ENCODE measurements at places on chromosomes 16 and 17. TPM values are rescaled to one million over a fixed set of nuclear protein-coding genes. Genes with fewer than 3 reads are reported as not detected.

The WFIKKN1 gene
- 2.0 TPM for polyA plus RNA-seq

The CNTD1 gene
- 3.4 TPM for polyA plus RNA-seq

The PLA2G10 gene
- polyA plus RNA-seq: 0.77 TPM

The PPY gene
- polyA plus RNA-seq: 2.3 TPM

The TAOK2 gene
- polyA plus RNA-seq: 54.0 TPM

The LHX1 gene
- 79.9 TPM for polyA plus RNA-seq

The SF3B3 gene
- polyA plus RNA-seq: 382 TPM

The HOXB5 gene
- 58.2 TPM for polyA plus RNA-seq

The MT4 gene
- polyA plus RNA-seq: not detected

DNA sequence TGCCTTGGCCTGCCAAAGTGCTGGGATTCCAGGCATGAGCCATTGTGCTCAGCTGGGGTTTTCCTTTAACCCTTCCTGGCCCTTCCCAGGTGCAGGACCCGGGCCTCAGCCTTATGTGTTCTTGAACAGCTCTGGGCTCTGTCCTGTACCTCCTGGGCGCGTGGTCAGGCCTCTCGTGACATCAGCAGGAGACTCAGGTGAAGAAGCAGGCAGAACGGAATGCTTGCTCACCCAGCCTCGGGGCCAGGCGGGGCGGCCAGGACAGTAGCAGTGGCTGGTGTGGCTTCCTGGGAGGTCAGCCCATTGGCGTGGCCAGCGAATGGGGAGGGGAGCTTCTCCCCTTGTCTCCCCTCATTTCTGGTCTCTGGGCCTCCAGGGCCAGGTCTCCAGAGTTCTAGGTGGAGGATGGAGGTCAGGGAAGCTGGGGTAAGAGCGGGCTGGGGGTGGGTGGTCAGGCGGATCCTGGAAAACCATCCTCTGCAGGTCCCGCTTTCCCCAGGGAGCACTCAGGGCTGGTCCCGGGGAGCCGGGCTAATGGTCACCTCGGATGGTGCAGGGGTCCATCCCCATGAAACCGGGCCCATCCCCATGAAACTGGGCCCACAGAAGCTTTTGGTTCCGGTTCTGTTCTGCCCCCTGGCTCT lies 281.5 kb downstream of the SEC14L1 start:
- DNase-seq: no peak

GRCh38 chr17:80880648-80880985 lies 111.0 kb upstream of the CHMP6 start:
- no peak for DNase-seq

DNA sequence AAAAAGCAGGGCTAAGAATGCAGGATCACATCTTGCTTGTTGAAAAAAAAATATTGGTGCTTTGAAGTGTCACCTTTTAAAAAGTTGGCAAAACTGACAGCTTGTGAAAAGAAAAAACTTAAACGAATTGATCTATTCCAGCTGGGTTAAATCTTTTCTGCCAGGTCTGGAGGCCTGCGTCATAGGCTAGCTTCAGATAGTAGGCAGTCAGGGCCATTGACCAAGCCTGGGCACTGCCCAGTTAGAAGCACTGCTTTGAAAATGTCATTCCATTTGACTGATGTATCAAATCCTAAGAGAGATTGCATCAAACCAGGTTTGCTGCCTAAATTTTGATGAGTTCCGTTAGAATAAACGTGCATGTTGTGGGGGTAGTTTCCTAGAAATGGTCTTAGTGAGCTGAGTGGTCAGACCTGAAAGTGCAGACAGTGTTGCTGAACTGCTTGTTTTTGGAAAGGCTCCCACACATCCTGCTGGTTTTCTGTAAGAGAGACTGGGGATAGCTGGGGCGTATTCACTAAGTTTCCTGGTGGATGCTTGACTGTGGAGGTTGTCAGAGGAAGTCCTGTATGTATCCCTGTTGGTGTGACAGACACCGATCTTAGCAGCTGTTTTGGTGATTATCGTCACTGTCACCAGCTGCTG lies 38.8 kb downstream of the NUP88 start:
- DNase-seq: no peak

GRCh38 chr17:38851434-38851833 lies 2.1 kb downstream of the RPL23 start:
- no peak for DNase-seq

GRCh38 chr16:81283044-81283443 lies 31.7 kb upstream of the GAN start:
- DNase-seq: no peak

DNA sequence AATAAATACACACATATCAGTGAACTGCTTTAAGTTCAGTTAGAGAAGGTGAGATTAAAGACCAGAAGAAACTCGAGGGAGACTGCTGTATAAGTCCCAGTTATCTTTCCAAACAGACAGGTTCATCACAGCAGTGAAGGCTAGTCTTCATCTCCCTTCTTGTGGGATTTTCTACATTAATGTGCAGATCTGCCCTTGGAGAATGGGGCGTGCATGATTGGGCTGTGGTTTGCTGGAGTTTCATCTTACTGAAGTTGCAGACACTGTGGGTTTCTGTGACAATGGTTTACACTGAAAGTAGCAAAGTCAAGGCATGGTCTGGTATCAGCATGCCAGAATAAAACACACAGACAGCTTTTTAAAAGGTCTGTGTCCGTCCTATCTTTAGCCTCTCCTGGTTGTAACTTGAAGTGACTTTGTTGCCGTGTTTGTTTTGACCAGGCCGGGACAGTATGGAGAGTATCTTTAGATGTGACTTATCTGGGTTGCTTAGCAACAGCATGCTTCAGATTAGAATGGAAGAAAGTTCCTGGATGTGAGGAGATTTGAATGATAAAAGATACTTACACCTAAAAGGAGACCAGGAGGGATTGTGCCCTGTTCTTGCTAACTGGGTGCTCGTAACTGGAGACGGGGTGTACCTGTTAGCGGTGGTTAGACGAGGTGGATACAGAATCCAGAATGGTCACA lies 16.1 kb downstream of the NAA60 start:
- no peak for DNase-seq

DNA sequence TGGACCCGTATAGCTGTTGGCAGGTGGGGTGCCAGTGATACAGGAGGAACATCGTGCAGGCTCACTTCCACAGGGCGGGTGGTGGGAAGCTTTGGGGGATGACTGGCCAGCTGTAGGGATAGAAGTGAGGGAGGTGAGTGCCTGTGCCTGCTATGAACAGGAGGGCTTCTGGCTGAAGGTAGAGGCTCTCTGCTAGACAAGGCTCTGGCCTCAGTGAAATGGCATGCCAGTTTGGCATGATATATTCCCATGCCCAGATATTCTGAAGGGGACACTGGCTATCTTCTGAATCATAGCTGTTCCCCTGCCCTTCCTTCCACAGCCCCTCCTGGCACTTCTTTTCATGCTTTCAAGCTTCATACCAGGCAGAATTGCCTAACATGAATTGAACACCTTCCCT lies 19.1 kb downstream of the PHAF1 start:
- DNase-seq: no peak

GRCh38 chr16:48558371-48558841 lies 51.6 kb downstream of the N4BP1 start:
- no peak for DNase-seq

DNA sequence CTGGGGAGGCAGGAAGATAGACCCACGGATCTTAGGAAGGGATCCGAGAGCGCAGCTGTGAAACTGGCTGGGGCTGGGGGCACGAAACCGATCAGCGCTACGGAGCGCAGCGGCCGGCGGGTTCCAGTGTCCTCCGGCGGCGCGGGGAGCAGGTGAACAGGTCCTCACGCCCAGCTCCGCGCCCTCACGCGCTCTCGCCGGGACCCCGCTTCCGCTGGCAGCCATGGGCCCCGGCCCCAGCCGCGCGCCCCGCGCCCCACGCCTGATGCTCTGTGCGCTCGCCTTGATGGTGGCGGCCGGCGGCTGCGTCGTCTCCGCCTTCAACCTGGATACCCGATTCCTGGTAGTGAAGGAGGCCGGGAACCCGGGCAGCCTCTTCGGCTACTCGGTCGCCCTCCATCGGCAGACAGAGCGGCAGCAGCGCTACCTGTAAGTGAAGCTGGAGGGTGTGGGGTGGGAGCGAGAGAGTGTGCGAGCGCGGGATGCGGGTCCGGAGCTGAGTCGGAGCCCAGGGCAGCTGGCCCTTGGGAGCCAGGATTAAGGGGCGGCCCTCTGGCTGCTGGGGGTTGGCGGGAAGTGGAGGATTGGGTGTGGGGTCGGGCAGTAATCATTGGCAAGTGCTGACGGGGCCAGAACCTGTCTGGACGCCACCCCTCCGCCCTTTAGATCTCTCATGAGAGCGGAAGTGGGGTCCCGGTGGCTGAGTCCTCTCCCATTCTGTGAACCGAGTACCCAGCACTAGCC lies 479 bp downstream of the ITGA3 start:
- no peak for DNase-seq

GRCh38 chr17:10842658-10843057 lies 4.8 kb upstream of the PIRT start:
- no peak for DNase-seq

GRCh38 chr16:52312716-52313115 lies 234.2 kb downstream of the TOX3 start:
- no peak for DNase-seq

- DNase-seq: no peak
Measured at GRCh38 chr17:19725486-19725885, 9.1 kb upstream of the SLC47A2 start.

DNA sequence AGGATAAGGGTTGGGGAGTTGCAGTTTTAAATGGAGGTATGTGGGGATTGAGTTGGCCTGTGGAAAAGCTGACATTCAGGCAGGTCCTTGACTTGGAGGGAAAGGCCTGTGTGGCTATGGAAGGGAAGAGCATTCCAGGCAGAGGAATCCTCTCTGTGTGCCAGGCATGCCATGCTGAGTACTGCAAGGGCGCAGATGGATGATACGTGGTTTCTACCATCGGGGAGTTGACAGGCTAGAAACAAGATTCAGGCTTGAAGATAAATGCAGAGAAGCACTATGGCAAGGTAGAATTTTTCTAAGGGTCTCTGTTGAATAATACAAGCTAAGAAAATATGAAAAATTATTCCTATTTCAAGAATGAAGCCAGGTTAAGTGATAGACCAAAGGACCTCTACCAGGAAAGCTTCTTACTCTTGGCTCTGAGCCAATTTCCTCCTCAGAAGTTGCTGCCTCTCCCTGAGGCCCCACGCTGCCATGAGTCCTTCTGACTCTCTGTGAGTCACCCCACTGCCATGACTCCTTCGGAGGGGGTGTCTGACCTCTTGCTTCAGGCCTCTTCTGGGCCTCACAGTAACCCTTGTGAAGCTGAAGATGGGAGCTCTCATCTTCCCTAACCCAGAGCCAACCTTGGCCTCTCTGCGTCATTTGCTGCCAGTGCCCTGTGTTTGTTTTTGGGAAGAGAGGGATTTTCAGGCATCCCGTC lies 75.8 kb downstream of the WNT3 start:
- no peak for DNase-seq

- no peak for DNase-seq
Measured at GRCh38 chr17:44269535-44270240, 1.8 kb upstream of the SLC4A1 start.

DNA sequence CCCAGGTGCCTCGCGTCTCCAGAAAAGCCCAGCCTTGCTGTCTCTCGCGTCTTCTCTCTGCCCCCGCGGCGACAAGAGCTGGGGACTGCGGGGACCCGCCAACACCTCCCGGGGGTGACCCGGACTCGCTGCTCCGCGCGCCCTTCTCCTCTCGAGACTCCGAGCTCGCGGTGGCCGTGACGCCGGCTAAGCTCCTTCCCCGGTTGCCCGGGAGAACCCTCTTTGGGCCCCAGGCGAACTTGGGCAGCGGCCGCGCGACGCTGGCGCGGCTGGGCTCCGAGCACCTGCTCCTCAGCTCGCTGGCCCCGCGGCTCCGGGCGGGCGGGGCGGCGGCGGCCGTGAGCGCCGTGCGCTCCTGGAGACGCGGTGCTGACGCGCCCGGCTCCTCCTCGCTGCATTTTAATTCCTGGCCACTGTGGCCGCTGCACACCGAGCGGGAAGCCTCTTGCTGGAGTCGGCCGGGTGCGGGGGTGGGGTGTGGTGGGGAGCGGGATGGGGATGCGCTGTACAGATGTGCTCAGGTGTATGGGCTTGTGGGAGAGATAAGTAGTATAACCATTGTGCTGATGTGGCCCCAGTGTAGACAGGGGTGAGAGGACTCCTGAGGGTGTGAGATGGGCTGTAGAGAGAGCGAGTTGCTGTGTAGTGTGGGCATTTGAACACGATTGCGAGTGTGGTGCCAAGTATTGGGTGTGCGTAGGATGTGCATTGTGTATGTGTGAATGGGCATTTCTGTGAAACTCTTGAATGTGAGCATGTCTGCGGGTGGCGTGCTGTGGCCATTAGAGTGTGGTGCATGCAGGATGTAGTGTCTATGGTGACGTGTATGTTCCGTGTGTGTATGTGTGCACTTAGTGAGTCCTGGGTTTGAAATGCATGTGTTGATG lies at the start of gene ASIC2:
Gene ASIC2, minus strand, starts transcription at position 315 of the 887 bp plus-strand sequence.
- peak; percentile 35 for DNase-seq

GRCh38 chr17:65137021-65137939 lies at the start of gene RGS9:
Gene RGS9, plus strand, starts transcription at chr17:65137370. Its CDS starts 171 bp downstream, at chr17:65137541.
- DNase-seq: peak; percentile 77

DNA sequence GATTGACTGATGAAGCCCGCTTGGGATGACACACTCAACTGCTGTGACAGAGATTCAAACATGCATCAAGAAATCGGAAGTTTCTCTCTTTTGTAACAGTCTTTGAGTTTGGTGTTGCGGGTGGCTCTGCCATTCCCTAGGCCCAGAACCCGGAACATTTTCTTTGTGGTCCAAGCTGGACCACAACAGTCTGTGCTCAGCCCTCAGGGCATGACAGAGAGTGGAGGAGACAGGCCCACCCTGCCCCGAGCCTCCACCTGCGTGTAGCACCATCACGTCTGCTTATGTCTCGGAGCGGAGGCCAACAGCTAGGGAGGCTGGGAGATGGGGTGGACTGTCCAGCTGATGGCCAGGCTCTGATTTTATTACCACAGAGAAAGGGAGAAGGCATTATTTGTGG lies 64.5 kb downstream of the SHISA6 start:
- no peak for DNase-seq

GRCh38 chr16:86018071-86018470 lies 119.1 kb downstream of the IRF8 start:
- no peak for DNase-seq

- no peak for DNase-seq
Measured at GRCh38 chr17:50988427-50988826, 122.3 kb upstream of the TOB1 start.

DNA sequence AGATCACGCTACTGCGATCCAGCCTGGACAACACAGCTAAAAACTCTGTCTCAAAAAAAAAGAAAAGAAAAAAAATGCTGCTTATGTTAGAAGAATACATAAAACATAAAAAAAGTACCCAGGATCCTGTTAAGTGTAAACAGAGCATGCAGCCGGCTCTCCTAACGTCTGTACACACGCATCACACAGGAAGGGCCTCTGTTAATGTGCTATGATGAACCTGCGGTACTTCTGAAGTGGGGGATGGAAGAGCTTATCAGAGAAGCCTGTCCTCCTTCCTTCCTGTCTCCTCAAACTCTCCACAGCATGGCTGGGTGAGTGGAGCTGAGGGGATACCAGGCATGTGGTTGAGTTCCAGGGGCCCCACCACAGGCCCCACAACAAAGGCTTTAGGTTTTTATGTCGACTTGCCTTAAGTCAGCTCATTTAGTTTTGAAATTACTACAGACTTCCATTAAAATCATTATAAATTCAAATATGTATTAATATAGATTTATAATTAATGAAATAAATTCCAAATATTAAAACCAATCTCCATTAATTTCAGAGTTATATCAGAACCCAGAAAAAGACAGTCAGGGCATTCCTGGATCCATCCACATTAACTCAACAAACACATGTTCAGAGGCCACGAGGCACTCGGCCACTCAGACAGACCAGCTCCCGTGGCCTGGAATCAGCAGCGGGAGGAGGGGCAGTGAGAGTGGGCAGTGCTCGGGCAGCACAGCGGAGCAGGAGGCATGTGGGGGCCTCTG lies 11.7 kb downstream of the CCDC57 start:
- DNase-seq: no peak
